ENCODE measurements at places on chromosomes 3 and 15.
A peak's percentile ranks its signal among the peaks of the same experiment; 100 is the strongest.

GRCh38 chr15:64694816-64695215, 80.6 kb downstream of the RBPMS2 start:
- no peak for DNase-seq

DNA sequence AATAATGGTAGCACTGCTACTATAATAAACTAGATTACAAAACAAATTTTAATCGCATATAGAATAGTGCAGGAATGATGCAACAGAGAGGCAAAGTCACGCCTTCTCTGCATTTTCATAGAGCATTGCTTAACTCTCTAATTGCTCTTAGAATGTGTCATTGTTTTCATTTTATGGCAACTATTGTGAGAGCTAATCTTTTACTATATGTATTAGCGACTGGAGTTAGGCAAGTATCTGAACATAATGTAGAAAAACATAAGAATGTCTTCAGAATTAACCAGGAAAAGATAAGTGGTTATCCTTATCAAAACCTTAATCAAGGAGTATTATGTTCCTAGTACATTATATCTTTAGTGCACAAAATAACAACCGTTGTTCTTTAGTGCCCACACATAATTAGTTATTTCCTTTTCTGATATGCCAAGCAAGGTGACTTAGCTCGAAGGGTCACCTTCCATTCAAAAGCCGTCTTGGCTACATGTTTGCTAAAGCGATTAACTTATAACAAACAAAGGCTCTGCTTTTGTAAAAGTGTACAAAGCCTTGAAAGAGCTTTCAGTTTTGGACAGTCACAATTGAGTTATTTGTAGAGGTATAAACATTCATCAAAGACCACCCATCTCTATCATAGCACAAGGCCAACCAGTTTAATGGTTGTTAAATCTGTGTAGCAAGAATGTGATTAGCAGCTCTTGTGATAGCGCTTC, 1328.9 kb downstream of the ROBO2 start:
- no peak for DNase-seq

DNA sequence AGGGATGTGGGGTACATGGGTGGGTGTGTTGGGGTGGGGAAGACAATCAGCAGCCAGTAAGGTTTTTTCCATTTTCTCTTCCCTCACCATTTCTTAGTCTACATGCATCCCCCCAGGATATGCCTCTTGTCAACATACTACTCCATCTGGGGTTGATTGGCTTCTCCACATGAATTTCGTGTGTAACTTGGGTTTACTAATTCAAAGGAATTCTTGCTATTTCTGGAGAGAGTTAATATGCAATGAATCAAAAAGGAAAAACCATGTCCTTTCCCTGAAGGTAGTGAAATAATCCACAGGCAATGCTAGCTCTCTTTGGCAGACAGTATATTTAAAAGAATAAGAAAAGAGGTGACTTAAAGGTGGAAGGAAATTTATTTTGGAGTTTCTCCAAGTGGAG, 198.4 kb downstream of the EBLN2 start:
- DNase-seq: no peak

DNA sequence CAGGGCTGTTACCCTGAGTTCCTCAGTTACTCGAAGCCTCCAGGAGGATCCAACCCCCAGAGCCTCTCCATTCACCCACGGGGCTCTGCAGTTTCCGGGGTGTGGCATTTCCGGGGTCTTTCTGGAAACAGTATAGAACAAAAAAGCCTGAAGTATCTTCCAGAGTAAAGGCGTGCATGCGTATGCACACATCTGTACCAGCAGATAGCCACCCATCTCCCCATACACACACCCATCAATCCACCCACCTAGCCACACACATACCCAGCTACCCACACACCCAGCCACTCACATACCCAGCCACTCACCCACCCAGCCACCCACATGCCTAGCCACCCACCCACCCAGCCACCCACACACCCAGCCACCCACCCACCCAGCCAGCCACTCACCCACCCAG, 2.9 kb upstream of the DNAJB8 start:
- no peak for DNase-seq

DNA sequence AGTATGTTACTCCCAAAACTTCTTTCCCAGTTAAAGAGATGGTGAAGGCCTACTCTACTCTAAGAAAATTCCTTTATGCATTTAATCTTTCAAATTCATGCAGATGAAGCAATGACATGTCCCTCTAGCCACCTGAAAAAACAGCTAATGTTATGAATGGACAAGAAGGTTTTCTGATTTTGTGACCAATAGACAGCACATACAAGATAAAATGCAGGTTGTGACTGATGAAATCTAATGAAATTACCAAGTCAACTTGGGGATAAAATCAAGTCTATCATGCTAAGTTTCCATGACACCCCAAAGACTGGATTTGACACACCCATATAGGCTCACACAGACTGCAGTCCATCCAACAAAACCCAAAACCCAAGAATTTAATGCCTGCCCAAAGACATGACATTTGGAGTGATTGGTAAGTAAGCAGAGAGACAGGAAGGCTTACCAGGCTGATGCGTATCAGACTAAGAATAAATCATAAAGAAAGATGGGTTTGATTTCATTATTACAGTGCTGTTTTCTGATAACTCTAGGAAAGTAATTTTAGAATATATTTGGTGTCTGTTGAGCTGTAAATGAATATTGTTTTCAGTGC, 26.4 kb downstream of the CD47 start:
- DNase-seq: no peak

DNA sequence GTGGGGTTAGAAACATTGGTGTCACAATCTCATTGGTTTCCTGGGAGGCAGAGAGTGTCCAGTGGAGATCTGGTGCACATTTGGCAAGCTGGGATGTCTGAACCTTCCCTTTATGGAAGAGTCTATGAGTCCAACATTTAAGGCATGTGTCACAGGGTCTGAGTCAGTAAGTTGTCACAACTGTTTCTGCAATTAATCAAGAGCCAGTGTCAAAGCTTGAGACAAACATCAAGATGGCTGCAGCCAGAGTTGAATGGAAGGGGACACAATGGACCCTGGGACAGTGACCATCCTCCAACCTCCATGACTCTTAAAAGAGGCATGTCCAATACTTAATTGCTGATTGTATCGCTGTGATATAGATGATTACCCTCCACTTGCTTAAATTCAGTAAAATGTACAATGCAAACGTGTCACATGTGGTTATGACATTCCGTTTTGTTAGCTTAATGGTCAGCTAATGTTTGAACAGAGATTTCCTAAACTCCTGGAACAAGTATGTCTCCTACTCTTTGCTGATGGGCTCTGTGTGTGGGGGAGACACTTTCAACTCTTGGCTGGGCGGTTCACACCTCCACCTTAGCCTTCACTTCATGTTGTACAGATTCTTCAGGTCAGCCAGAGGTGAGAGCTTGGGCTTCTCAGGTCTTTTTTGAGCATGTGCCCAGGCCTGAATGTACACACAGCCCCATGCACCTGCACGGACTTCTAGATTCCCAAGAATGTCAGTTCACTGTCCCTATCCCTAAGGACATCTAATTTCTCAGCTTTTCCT, 79.9 kb upstream of the PRR23E start:
- DNase-seq: no peak

- no peak for DNase-seq
Measured at GRCh38 chr3:4895838-4896237, 83.4 kb upstream of the BHLHE40 start.

DNA sequence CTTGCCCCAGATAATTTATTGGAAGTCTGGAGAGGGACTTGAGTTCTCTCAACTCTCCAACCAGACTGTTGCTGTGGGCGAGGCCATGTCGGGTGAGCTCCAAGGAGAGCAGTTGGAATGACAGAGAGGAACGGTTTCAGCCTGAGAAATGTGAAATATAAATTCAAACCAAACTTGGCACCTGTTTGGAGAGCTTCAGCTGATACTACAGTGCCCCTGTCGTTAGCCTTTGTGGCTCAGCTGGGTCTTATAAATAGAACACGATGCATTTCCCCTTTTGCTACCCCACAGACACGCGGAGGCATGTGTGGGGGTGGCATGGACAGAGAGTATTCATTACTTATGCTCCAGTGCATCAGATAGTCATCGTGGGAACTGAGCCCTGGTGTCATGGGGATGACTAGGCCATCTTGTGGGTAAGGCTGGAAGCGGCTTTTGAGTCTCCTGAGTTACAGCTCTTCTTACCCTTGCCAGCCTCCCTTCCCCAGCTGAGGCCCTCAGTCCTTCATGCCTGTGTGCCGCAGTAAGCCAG, 15.6 kb downstream of the SMAD3 start:
- DNase-seq: no peak

DNA sequence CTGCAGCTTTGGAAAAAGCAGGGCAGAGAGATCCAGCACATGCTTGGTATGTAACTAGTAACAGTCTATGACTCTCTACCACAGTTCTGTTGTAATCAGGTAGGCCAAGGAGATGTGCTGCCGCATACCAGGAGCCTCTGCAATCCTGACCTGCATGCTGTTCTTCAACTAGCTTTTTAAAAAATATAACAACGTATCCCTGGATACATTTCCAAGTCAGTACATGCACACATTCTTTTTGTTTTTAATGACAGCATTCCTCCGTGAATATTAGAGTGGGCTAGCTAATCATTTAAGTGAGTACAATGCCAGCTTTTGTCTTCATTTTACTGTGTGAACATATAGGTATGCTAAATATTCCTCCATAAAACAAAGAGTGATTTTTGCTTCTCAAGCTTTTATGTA, 437.8 kb downstream of the RBMS3 start:
- DNase-seq: no peak

DNA sequence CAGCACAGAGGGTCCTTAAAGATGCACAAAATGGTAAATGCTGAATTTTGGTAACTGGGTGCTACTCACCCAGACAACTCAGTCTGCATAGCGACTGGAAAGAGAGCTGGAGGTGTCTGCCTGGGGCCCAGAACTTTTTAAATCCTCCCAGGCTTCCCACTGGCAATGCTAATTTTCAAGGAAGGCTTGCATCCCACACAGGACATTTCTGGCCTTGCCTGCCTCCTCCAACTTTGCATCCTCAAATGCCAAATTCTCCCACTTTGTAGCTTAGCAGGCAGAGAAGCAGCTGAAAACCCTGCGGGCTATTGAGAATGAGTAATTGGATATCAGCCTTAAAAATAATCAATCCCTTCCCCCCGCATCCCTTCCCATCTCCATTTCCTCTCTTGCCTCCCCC, 656.6 kb upstream of the ADAMTS9 start:
- no peak for DNase-seq

GRCh38 chr15:25544076-25544475, 105.3 kb upstream of the UBE3A start:
- DNase-seq: no peak

- no peak for DNase-seq
Measured at GRCh38 chr3:29690686-29691353, 409.9 kb downstream of the RBMS3 start.

- DNase-seq: no peak
Measured at GRCh38 chr3:30924763-30925162, 30.3 kb upstream of the GADL1 start.

- DNase-seq: peak; percentile 54
Measured at GRCh38 chr15:90231028-90232017, 2.4 kb downstream of the CIB1 start.

- no peak for DNase-seq
Measured at GRCh38 chr3:9409981-9410854, 12.8 kb downstream of the SETD5 start.

- no peak for DNase-seq
Measured at GRCh38 chr3:181554233-181554765, 157.4 kb upstream of the SOX2 start.

- DNase-seq: no peak
Measured at GRCh38 chr3:189809583-189809982, 178.4 kb downstream of the TP63 start.

DNA sequence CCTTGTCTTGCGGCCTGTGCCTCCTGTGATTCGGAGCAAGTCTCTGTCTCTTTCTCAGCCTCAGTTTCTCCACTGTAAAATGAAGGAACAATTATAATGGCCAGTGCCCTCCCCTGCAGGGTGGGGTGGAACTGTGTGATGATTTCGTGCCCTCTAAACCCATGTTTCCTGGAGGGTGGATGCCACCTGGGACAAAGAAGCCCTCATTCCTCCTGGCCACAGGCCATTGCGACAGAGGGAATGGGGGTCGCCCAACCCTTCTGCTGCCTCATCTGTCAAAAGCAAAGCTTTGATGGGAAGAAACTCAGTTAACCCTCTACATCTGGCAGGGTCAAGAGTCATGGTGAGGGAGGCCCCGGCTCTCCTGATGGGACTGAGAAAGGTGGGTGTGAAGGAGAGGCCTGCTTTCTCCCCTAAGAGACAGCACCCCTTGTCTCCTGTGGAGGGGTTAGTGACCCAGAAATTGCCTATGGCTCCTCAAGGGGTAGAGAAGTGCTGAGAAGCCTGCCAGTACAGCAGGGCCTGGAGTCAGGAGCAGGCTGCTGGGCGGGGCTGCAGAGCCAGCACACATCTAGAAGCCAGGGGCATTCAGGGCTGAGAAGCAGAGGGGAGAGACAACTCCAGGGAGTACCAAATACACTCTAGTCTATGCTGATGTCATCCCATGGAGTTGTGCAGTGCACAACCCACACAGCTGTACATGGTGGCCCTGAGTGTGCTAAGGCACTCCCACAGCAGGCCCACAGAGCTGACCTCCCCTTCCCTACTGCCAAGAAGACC, 61.0 kb downstream of the PLXNA1 start:
- no peak for DNase-seq

GRCh38 chr3:49158103-49158709, 7.9 kb downstream of the CCDC71 start:
- peak; percentile 30 for DNase-seq

DNA sequence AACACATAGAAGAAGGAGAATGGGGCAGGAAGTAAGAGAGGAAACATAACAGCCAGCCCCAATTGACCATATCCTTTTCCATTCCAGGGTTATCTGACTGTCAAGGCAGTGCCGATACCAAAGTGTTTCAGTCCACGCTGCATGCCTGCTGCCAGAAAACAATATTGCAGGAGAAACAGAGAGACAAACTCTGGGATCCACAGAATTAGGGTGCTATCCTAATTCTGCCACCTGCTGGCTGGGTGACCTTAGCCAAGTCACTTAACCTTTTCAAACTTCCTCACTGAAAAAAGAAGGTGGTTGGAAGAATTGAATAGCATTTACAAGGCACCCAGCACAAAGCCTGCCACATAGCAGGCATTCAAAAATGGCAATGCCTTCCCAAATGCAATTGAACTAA, 32.0 kb downstream of the GLB1 start:
- DNase-seq: no peak

DNA sequence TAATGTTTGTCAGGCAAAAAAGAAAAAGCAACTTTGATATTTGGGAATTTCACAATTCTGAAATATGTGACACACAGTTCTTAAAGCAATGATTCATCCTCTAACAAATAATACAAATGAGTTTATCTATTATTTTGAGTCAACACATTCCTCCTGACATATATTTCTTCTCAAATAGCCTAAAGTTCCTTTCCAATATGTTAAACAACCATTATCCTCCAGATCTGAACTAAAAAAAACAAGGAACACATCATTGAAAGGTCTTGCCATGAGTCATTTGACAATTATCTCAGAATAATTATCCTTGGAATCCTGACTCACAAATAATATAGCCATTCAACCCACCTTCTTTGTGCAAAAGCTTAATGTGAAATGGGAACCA, 208.7 kb upstream of the CDIN1 start:
- DNase-seq: no peak

GRCh38 chr15:92677999-92678398, 22.4 kb upstream of the FAM174B start:
- DNase-seq: no peak

All from stimulated activated CD8-positive, alpha-beta memory T cell treated with anti-CD3 and anti-CD28 coated beads, Interleukin-2, amount 100 ng/mL, for 1 hour (primary cell).